ENCODE measurements at places on chromosomes 7 and 10. TPM values are rescaled to one million over a fixed set of nuclear protein-coding genes. Genes with fewer than 3 reads are reported as not detected.

The ARPC1A gene
- 83.4 TPM for total RNA-seq

The DNAH11 gene
- total RNA-seq: 2.0 TPM

- peaks cover 38% of the 10 kb centered on the region for H3K4me1 ChIP-seq
- DNase-seq: peak; percentile 14
- H3K27ac ChIP-seq: peak overlapping the region; percentile 98
- H3K27me3 ChIP-seq: peaks cover 6% of the 10 kb centered on the region
Observed at GRCh38 chr10:58385784-58386112, 538 bp downstream of the TFAM start.

DNA sequence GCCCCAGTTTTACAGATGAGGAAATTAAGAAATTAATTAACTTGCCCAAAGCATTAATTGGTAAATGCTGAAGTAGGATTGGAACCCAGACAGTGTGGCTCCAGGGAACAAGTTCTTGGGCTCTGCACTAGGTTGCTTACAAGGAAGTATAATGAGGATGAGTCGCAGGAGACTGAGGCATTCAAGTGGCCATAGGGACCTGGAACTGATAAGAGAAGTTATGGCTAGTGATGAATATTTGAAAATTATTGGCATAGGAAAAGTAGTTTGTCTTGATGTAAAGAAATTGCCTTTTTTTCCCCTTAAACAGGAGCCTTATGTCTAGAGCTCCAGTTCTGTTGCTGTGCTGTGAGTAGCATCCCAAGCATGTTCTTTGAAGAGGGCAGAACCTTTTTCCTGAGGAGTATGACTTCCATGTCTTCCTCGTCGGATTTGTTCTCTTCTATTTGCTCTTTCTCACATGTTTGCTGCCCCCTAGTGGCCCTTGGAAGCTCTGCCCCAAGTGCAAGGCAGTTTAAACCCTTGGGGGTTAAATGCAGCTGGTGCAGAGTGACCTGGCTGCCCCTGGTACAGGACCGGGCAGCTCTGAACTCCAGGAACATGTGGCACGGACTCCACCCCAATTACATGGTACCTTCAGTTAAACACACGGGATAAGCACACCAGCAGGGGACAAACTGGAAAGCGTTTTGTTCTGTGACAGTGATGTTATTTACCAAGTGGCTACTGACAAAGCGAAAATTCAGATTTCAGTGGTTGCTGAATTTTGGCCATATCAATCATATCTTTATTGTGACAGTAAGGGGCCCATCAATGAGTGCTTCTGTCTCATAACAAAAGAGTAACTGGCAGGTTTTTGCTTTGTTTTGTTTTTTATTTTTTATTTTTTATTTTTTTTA is 148.8 kb downstream of the HECW1 start:
- H3K27me3 ChIP-seq: peaks cover 16% of the 10 kb centered on the region
- H3K36me3 ChIP-seq: no peaks in the 10 kb centered on the region
- H3K4me3 ChIP-seq: no peak overlapping the region
- H3K27ac ChIP-seq: no peak overlapping the region

DNA sequence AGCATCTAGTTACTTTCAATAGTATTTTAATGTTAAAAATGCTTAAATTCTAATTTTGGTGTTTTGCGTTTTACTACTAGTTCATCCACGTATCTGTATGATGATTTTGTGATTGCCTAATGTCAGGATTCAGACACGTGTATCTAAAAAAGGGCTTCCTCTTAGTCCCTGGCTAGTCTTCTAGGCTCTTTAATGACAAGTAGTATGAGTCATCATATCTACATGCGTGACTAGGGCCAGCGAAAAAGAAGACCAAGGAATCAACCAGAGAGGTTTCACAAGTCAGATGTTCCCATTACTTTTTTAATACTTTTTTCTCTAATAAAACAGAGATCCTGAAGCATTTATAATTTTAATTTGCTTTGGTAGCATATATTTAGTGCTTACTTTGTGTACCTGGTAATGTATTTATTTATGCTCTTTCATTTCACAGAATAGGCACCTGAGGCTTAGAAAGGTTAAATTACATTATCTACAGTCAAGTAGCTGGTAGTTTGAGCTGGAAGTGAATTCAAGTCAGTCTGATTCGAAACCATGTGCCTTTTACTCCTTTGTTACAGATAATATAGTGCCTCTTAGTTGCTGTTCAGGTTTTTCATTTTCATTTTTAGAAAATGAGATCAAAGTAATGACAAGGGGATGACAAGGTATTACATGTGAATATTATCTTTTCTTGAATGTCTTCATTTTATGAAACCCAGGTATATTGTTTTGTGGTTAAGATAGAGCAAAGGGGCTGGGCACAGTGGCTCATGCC is 140.3 kb downstream of the FOXP2 start:
- no peak overlapping the region for H3K27ac ChIP-seq
- H3K4me1 ChIP-seq: no peaks in the 10 kb centered on the region
- no peaks in the 10 kb centered on the region for H3K27me3 ChIP-seq

DNA sequence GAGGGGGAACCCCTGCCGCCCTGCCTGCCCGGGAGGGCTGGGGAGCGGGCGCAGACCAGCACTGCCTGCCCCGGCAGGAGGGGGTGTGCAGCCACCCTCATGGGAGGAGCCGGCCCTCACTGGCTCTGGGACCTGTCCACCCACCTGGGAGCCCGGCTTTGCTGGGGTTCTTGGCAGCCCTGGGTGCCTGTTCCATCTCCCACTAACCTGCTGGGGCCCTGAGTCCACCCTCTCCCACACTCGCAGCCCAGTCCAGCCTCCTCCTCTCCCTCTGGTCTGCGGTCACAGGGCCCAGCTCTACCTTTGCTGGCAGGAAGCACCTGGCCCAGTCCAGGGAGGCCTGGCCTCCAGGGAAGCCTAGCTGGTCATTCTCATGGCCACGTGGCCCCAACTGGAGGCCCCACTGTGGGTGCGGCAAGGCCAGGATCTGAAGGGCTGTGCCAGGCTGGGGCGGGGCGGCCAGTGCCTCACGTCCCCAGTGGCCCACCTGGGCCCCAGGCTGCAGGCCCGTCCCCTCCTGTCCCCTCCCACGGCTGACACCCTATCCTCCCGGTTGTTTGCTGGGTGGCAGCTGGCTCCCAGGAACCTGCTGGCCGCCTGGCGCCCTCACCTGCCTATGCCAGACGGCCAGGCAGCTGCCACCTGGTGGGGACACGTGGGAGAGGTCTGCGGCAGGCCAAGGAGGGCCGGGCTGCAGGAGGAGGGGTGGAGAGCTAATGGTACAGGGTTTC is at the start of gene TMEM184A:
TSS of gene TMEM184A (minus strand) at position 393 of the 731 bp plus-strand sequence. CDS start 721 bp downstream, outside the sequence.
- no peaks in the 10 kb centered on the region for H3K4me1 ChIP-seq
- H3K27ac ChIP-seq: no peak within 1 kb of the TSS
- DNase-seq: no peak
- no peaks in the 10 kb centered on the region for H3K27me3 ChIP-seq

GRCh38 chr7:132475669-132476116 is 100.6 kb downstream of the PLXNA4 start:
- peaks cover 55% of the 10 kb centered on the region for H3K27me3 ChIP-seq
- no peaks in the 10 kb centered on the region for H3K36me3 ChIP-seq
- H3K27ac ChIP-seq: no peak overlapping the region

DNA sequence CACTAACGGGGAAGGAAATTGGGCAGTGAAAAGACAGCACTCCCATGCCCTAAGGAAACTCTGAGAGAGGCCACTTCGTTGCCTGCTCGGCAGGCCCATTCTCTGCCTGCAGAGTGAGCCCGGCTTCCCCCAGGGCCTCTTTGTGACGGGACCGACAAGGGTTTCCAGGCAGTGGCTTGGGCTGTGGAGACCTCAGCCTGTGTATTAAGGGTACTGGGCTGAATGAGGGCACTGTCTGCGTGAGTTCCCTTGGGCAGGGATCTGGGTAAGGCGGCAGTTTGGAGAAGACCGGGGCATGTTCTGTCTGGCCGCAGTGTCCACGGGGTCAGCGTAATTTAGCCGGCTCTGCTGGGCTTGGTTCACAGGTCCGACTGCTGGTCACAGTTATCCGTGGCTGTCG is 237.2 kb downstream of the MGMT start:
- no peak overlapping the region for H3K27ac ChIP-seq
- H3K27me3 ChIP-seq: no peaks in the 10 kb centered on the region
- no peaks in the 10 kb centered on the region for H3K36me3 ChIP-seq
- H3K4me3 ChIP-seq: no peak overlapping the region
- DNase-seq: no peak
- H3K4me1 ChIP-seq: no peaks in the 10 kb centered on the region
